ENCODE measurements at places on chromosomes 3 and 15.

GRCh38 chr3:143384076-143384475, 264.5 kb downstream of the CHST2 start:
- DNase-seq: no peak

DNA sequence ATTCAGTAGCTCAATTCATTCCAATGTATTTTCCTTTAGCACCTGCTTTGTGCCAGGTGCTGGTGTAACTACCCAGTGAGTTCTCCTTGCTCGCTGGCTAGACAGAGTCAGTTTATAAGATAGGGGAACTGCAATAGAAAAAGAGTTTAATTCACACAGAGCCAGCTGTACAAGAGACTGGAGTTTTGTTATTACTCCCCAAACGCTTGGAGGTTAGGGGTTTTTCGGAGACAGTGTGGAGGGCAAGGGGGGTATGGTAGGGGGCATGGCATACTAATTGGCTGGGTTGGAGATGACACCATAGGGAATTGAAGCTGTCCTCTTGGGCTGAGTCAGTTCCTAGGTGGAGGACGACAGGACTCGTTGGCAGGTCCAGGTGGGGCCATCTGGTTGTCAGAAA, 5.4 kb upstream of the CFAP91 start:
- no peak for DNase-seq

- no peak for DNase-seq
These were observed 96.0 kb downstream of the LSM3 start for GRCh38 chr3:14274612-14274936.

DNA sequence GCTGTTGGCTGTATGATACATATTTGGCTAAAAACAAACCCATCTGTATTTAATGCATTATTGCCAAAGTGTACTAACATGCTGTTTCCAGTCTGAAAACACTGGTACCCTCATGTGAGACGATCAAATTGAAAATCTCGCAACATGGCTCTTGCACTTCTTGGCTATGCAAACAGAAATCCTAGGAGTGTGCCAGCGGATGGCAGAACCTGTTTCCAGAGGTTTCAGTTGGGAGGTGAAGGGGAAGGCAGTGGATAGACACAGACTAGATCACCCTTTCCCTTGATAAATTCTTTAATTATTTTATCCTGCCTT, 350.3 kb downstream of the TUSC7 start:
- DNase-seq: no peak

DNA sequence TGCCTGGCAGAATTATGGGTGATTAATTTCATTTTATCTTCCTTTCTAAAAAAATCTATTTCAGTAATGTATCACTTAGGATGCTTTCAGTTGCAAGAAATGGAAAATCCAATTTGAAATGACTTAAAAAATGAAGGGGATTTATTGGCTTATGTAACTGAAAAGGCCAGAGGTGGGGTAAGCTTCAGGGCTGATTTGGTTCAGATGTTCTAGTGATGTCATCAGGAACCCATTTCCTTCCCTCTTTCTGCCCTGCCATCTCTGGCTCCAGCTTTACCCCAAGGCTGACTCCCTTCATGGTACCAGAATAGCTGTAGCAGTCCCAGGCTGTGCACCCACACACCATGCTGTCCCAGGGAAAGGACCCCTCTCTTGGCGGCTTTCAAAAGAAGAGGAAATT, 18.5 kb upstream of the REC114 start:
- DNase-seq: no peak

- DNase-seq: no peak
These were observed 8.4 kb upstream of the ISL2 start for GRCh38 chr15:76328106-76328696.

DNA sequence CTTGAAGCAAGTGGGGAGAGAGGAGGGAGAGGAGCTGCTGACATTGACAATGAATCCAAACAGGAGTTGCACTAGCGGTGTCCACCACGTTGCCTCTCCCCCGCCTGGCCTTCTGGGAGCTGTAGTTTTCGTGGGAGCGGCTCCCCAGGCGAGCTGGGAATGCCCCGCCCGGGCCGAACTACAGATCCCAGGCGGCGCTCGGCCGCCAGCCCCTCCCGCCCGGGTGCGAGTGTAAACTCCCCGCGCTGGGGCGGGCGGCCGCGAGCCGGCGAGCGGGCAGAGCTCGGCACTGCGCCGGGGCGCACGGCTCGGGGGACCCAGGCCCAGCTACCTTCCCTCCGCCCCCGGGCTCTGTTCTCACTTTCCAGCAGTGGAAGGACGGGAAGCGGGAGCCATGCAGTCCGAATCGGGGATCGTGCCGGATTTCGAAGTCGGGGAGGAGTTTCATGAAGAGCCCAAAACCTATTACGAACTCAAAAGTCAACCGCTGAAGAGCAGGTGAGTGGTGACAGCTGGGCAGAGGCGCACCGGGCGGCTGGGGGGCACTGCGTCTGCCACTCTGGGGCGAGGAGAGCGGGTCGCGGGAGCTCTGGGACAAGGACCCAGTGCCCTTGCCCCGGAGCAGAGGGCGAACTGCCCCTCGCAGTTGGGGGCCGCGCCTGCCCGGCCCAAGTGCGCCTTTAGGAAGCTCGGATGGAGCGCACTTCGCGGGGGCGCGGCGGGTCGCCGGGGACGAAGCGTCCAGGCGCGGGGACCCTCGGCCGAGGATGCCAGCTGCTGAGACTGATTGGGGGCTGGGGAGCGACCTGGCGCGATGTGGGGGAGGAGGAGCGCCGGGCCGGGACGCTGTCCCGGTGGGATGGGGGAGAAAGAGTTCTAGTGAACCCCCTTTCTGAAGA, at the start of gene MITF:
Gene MITF, plus strand, starts transcription at position 261 of the 899 bp plus-strand sequence. Its CDS starts 134 bp downstream, at position 395.
- DNase-seq: no peak

DNA sequence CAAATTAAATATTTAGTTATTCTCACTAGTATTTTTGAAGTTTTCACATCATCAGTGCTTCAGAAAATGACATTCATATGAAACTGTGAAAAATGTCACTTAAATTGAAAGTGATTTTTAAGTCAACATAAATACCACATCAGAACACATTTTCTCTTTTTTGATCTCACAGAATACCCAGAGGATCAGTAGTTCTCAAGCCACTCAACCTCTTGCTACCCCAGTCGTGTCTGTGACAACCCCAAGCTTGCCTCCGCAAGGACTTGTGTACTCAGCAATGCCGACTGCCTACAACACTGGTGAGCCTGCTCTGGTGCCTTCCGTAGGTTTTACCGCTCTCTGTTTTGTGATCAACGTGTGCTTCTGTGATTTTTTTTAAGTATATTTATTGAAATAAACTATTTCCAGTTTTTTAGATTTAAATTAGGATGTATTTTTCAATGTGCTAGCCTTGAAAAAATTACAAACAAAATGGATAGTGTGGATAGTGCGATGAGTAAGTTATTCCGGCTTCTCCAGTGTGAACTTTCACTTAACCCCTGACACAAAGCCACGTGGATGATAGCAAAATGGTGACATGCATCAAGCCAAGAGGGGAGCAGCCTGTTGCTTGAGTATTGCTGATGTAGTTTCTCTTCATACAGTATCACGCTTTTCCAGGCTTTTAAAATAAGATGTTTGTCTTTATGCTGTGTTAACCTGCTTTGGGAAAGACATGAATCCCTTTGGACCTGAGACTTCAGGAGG, 26.5 kb downstream of the LYSMD4 start:
- peak; percentile 57 for DNase-seq

- DNase-seq: no peak
These were observed 3.0 kb downstream of the HEG1 start for GRCh38 chr3:125052624-125053303.

DNA sequence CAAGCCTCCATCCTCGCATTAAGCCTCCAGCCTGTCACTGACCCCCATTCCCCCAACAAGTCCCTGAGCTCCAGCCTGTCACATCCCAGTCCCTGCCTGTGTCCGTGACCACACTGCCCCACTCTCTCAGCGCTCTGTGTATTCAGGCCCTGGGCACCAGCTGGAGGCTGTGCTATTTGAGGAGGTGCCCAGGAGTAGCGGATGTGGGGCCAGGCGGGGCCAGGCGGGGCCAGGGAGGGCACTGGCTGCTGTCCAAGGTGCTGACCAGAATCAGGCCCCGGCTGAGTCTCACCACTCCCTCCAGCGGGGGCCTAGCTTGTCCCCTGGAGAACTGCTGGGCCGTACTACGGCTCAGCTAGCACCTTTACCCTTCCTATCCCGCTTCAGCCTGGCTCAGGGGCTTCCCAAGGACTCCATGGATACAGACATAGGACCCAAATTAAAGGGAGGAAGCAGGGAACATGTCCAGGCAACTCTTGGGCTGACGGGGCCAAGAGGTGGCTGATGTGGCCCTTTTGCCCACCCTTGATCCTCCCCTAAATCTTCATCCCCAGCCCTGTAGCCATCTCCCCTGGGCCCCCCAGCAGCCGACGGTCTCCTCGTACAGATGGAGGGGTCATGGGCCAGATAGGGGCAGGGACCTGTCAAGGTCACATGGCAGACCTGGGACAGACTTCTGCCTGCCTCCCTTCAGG, 1.1 kb downstream of the HHATL start:
- DNase-seq: peak; percentile 58

GRCh38 chr15:74958320-74958907, 1.8 kb upstream of the RPP25 start:
- DNase-seq: no peak

DNA sequence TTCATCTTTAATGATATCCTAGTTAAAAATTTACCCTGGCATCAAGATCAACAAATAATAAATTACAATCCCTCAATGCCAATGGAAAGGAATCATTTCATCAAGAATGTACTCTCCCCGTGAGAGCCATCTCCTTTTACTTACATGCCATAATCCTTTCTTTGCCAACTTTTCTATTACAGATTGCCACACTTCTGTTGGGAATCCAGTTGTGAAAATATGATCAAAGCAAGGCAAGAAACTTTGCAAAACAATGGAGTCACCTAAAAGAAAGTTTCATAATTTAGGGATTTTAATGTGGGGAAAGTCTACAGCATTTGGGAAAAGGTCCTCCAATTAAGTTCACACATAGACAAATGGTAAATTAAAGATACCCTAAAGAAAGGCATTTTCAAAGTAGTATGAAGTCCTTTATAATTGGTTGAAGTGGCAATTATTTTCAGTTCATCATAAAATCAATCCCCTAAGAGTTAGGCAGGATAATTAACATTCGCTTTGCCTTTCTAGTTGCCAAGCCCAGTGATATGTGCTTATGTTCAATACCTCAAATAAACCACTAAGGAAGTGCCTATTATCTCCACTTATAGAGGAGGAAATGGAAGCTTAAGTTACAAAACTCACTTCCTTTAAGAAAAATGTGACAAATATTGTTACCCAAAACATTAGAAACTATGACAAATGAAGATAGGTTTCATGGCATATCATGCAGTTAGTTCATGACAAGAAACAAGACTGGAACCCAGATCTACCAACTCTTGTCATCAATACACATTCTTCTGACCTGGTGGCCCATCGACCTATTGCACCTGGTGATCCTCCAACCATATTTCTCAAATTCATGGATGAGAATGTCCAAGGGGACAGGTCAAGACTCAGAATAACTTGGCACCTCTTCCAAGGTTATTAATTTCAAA, 49.1 kb downstream of the TRANK1 start:
- DNase-seq: no peak

DNA sequence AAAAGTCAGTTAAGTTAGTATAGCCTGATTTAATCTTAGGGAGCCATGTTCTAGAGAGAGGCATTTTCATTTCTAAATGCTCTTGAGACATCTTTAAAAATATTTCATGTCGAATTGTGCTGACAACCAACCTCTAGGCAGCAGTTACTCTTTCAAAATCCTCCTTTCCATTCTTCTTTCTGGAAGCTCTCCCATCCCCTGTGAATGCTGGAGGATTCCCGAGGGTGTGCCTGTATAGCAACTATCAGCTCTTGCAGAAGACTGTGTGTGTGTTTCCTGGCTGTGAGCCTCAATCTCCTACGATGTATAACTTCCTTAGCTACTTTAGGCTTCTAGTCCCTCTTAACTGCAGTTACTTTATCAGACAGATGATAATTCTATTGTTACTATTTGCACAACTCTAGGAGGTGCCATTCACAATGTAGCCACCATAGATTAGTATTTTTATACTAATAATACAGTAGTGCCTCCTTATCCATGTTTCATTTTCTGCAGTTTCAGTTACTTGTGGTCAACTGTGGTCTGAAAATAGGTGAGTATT, 250.3 kb downstream of the EDEM1 start:
- DNase-seq: no peak

DNA sequence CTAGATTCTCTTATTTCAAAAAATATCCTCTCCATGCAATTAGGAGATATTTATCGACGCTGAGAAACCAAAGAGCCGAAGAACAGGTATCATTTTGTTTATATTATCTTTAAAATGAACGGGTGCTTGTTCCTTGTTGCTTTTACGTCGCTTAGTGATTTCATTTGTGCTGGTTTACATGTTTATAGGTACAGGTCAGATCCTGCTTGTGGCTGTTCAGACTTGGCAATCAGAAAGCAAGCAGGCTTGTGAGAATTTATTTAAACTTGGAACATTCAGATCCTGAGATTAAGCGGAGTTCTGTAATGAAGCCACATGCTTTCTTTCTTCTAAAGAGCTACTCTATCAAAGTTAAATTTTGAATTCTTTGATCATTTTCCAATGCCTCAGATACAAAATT, 43.0 kb upstream of the ATP2C1 start:
- DNase-seq: no peak

DNA sequence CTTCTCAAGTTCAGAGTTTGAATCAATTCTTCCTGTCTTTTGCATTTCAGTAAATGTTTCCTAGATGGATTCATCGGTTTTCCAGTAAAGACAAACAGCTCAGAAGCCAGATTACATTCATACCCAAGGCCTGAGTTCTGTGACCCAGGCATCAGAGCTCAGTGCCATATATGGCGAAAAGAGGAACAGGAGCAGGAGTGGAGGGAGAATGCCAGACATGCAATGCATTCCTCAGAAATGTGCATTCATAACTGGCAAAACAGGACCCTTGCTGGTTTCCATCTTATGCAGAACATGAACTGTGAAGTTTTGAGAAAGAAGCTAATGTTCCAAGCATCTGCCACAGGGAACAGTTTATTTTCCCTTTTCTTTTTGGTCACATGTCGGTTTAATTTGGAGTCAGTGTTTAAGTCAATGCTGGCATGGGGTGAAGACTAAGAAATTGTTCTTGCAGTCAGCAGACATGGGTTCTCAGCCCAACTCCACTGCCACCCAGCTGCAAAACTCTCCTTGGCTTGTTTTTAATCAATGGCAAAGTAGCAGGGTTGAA, 116.5 kb downstream of the LPP start:
- DNase-seq: no peak

DNA sequence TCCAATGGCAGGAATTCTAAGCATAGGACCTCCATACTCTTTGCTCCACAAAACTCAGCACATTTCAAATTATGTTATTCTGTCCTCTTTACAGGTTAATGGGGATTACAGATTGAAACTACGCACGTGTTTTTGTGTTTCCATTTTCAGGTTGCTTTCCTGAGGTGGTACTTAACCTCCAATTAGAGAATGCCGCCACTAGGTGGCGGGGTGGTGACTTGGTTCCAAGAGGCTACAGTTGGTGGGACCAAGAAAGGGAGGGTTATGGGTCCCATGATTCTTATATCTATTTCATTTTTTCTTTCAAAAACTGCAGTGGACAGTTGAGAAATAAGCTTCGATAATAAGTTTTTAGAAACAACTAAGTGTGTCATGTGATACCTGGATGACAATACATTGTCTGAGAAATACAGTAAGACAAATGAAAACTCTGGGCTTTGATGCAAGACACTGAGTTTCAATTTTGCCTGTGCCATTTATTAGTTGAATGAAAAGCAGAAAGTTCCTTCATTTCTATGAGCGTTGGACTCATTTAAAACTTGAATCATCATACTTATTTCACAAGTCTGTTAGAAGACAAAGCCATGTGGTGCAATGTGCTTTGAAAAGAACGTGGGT, 539.0 kb downstream of the FGF12 start:
- no peak for DNase-seq

GRCh38 chr3:118974356-118975097, 60.1 kb downstream of the IGSF11 start:
- no peak for DNase-seq

- no peak for DNase-seq
These were observed 135.0 kb upstream of the DPH6 start for GRCh38 chr15:35680951-35681350.
